ENCODE measurements at places on chromosomes 5 and 9. TPM values are rescaled to one million over a fixed set of nuclear protein-coding genes. Genes with fewer than 3 reads are reported as not detected.

DNA sequence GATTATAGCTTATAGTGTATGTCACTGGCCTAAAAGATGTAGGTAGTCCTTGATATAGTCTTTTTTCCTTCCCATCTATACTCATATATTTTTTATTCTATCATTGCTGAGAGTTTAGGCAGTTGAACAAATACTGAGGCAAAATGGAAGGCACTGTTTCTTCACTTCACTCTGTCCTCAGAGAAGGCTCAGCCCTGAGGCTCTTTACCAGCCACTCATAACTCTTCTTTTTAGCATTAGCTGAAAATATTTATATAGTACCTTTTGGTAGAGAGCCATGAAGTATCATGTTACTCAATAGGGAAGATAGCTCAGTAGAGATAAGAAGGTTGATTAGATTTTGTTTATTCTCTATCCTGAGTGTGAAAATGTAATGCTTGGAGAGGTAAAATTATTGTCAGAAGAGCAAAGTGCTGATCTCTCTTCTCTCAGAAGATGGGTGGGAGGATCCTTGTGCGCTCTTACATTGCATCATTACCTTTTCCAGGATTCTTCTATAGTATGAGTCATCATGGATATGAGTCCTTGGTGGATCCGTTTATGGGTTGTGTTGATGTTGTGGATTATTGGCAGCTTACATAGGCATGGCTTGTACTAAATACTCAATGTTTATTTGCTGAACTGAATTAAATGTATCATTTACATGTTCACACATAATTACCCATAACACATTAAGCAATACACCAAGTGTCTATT lies 88.1 kb downstream of the ANXA1 start:
- no peak for DNase-seq

- DNase-seq: no peak
Observed at GRCh38 chr5:42668254-42668653, 88.4 kb upstream of the CCDC152 start.

- DNase-seq: no peak
Observed at GRCh38 chr9:129242971-129243561, 65.0 kb upstream of the IER5L start.

DNA sequence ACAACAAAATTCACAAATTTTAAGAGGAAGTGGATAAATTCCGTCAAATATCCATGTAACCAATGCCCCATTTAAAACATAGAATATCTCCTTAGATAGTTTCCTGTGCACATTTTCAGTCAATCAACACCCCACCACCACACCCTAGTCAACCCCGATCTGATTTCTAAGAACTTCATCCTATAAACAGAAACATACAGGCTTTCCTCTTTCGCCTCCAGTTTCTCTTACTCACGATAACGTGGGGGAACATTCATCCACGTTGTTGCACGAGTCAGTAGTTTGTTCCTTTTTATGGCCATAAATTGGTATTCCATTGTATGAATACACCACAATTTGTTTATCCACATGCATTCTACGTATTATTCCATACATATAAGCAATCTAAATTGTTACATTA lies 35.6 kb upstream of the TRIO start:
- DNase-seq: no peak

GRCh38 chr5:38648703-38649291 lies 92.4 kb upstream of the LIFR start:
- DNase-seq: no peak

- DNase-seq: no peak
Observed at GRCh38 chr5:72511366-72511765, 4.2 kb upstream of the ZNF366 start.

DNA sequence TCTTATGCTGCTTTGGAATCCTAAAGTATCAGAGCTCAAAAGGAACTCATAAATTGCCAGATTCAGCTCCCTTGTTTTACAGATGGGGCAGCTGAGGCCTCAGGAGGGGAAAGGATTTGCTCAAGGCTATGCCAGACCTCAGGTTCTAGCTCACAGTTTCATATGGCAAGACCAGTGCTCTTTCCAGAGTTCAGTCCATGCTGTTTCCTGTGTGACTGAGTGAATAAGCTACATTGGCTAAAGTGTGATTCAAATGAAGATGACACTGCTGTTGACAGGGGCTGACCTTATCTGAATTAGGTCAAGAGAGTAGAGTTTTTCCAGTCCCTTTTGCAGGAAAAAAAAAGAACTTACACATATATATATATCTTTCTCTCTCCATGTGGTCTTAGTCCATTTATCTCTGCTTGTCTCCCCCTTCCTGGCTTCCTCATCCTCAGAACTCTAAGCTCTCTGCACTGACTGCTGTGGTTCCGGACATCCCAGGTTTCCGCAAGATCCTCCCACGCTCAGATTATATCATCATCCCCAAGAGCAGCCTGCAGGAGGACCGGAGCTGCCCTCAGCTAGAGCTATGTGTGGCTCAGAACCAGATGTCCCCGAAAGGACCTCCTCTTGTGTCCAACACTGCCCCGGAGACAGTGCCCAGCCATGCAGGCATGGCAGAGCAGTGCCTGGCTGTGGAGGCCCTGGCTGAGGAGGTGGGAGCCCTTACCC lies 9.3 kb downstream of the HMGXB3 start:
- no peak for DNase-seq

DNA sequence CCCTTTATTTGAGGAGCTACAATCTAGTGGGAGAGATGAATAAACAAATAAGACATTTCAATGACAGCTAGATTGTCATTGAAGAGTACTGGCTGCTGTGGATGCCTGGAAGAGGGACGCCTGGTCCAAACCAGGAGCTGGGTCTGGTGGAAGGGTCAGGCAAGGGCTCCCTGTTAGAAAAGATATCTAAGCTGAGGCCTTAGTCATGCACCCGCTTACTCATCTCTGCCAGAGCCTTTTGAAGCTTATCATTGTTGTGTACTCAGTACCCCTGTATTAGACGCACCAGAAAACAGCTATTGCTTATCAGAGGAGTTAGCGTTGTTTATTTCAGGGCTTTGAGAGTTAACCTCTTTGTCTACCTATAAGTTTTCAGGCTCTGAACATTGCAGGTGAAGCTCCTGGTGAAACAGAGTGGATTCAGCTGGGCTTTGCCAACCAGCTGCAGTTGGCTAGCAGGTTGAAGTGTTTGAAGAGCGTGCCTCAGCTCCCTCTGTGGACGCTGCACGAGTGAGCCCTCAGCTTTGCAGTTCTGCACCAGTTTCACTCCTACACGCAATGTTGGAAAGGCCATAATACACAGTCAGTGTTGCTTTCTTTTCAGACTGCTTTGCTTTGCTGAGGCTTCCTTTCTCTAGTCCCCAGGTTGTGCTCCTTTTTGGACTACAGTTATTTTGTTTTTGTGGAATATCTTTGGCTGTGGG lies 5.6 kb upstream of the GPR151 start:
- DNase-seq: no peak

- DNase-seq: no peak
Observed at GRCh38 chr5:32450952-32451351, 6.4 kb upstream of the ZFR start.

DNA sequence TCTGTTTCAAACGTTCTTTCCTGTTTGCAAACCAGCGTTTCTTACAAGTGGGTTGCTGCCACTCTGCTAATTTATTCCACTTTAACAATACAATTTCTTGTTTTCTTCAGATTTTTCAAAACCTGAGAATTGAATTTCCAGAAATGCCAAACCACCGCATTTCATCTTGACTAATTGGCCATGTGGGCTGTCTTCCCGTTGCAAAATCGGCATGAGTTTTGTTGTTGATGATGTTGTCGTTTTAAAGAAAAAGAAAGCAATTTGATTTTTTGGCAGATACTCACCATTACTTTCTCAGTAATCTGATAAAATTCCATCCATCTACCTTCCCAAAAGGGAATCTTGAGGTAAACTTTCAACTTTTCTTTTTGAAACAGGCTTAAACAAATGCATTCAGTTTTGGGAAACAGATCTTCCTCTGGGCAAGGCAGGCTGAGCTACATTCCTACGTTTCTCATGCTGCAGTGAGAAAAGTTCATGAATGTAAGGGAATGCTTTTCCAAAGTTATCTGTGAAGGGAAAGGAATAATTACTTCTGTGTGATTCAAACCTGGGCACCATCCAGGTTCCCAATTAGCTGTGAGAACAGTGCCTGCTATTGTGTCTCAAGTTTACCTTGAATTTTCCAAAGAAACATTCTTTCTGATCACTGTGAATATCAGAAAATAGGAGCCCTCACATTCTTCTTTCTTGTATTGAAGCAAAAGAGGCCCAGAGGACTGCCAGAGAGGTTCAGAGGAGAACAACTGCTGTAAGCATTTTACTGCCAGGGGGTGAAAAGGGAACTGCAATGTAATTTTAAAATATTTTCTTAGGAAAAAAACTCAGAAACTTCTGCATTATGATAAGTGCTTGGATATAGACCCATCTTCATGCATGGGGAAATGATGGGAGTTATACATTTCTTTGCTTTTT lies 100.7 kb upstream of the TUT7 start:
- no peak for DNase-seq

DNA sequence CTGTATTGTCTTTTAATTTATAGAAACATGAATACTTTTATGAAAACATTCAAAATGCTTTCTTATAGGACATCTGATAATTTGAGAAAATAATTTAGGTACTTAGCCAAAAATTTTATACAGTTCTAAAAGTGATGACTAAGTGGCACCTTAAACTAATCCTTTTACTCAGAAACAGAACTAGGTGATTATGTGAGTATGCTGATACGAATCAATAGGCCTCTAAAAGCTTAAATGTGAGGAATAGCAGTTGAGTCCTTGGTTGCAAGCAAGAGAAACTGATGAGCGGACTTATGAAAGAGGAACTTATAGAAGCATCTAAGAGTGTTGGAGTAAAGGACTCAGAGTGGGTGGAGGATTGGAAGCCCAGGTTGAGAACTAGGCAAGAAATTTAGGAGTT lies 26.4 kb downstream of the ANXA1 start:
- DNase-seq: no peak

DNA sequence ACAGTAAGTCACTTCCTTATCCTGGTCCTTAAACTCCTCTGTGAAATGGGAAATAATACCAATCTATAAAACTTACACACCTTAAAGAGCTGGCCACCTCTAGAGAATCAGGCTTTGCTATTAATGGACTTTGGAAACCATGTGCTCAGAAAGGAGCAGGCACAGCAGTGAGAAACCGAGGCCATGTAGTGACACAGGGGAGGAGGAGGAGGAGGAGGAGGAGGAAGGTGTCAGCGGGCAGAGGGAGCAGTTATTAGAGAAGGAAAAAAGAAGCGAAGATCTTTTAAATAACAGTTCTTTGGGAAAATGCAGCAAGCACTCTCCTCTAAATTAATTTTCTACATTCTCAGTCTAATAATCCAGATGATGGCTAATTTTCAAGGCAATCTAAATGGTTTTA lies 38.0 kb downstream of the SUSD1 start:
- no peak for DNase-seq

DNA sequence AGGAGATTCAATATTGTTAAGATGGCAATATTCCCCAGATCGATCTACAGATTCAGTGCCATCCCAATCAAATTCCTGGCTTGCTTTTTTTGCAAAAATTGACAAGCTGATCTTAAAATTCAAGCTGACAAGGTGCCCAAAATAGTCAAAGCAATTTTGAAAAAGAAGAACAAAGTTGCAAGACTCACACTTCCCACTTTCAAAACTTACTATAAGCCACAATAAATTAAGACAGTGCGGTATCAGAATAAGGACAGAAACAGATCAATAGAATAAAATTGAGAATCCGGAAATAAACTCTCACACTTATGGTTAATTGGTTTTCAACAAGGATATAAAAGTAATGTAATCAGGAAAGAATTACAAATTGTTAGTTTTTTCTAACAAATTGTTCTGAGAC lies 97.1 kb downstream of the NRG2 start:
- no peak for DNase-seq

- DNase-seq: no peak
Observed at GRCh38 chr9:129501771-129502319, 119.1 kb downstream of the C9orf50 start.

- DNase-seq: no peak
Observed at GRCh38 chr5:72541501-72542225, 34.5 kb upstream of the ZNF366 start.

- DNase-seq: no peak
Observed at GRCh38 chr5:59312223-59312622, 581.3 kb downstream of the PDE4D start.

GRCh38 chr5:151068433-151069197 lies 12.2 kb downstream of the TNIP1 start:
- DNase-seq: no peak

DNA sequence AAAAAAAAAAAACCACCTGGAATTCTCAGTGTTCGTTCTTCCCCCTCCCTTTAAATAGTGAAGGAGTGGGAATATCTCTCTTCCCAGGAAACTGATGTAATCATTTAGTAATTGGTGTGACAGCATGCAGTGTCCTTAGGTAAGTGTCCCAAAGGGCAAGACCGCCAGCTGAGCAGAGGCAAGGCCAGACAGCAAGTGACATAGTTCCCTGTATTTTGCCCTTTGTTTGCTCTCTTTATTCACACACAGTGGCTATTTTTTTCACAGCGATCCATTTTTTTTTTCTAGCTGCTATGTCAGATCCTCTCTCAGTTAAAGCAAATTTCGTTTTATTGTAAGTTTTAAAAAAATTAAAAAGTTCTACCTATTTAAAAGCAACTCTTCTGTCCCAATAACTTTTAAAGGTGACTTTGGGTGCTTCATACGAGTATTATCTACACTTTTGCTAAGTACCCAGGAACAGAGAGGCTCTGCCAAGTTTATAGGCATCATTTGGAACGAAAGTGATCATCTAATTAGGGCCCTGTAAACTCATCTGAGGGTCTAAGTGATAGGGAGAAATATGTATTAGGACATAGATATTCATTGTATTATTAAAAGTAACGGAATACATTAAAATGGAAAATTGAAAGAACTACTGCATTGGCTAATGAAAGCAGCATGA lies 98.2 kb upstream of the ALDH1A1 start:
- no peak for DNase-seq

DNA sequence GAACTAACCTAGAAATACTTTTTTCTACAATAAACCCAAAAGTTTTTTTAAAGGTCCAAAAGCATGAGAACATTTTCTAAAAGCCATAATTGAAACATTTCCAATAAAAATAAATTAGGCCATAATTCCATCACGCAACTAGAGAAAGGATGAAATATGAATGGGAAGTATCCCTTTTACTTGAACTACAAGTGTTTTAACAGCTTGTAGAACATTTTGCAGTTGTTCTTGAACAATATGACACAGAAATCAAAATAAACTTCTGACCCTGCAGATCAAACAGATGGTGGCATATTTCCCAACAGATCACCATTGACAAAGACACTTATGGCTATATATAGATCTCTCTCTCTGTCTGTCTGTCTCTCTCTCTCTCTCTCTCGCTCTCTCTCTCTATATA lies 624.4 kb downstream of the PSAT1 start:
- DNase-seq: no peak

ARRDC1 gene
- 45.0 TPM for polyA plus RNA-seq

CAMK2A gene
- polyA plus RNA-seq: 0.75 TPM

SOHLH1 gene
- not detected for polyA plus RNA-seq

PCDH12 gene
- polyA plus RNA-seq: 14.4 TPM

ZFP2 gene
- 4.7 TPM for polyA plus RNA-seq

SOX30 gene
- 0.52 TPM for polyA plus RNA-seq

ADCY2 gene
- 7.7 TPM for polyA plus RNA-seq

EGFLAM gene
- polyA plus RNA-seq: 10.6 TPM

ZNF879 gene
- polyA plus RNA-seq: 8.5 TPM

MARVELD2 gene
- polyA plus RNA-seq: 29.5 TPM

BARX1 gene
- not detected for polyA plus RNA-seq

FOXD4L6 gene
- not detected for polyA plus RNA-seq

PCDHA11 gene
- 0.23 TPM for polyA plus RNA-seq

LHX2 gene
- polyA plus RNA-seq: 0.16 TPM

MEGF10 gene
- 1.3 TPM for polyA plus RNA-seq

NTRK2 gene
- polyA plus RNA-seq: 113 TPM

ZCCHC9 gene
- 43.4 TPM for polyA plus RNA-seq

SH2D3C gene
- 17.8 TPM for polyA plus RNA-seq
